Right renal cortex interstitium (tissue), 3 donors: ENCODE measurements at places on chromosomes 2 and 18. TPM values are rescaled to one million over a fixed set of nuclear protein-coding genes. Genes with fewer than 3 reads are reported as not detected.

Gene NT5C1B
- 0.51 TPM for polyA plus RNA-seq

Gene KATNAL2
- polyA plus RNA-seq = 10.8 TPM

- DNase-seq = no peak
Observed at GRCh38 chr18:41887100-41887499, 67.9 kb upstream of the PIK3C3 start.

DNA sequence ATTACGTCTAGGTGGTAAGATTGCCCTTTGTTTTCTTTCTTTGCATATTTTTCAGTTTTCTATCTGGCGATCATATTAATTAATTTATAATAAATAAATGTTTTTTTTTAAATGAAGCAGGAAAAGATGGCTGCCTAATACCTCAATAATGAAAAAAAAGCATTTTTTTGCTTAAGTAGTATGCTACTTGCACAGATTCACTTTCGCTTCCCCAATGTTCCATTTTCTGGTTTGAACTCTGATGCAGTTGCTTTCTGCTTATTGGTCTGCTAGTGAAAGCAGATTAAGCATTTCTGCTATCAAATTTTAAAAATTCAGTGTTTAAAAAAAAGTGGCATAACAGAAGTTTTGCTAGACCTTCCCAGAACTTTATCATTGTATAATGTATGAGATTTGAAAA is 11.9 kb upstream of the TMEM182 start:
- no peak for DNase-seq
